Progenitor cell of endocrine pancreas (in vitro differentiated cells): ENCODE measurements at places on chromosomes 12 and 14.

DNA sequence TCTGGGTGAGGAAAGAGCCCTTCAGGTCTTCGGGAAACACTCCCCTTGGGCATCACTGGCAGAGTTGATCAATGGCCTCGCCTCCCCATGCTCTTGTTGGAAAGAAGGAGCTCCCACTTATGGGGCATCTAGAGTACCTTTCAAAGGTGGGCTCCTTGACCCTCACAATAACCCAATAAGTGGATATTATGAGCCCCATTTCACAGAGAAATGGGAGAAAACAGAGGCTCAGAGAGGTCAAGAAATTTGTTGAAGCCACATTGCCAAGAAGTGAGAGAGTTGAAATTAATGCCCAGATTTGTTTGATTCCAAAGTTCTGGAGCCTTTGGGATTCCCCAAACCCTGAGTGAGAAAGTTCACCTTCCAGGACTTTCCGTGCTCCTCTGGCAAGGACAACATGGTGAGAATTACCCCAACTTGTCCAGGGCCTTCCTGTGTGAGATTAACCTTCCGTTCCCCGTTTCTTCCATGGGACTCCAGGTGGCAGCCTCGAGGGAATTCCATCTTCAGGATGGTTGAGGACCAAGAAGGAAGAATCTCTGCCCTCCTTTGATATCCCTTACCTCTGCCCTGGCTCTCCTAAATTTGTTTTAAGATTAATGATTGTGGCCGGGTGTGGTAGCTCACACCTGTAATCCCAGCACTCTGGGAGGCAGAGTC lies 7.5 kb upstream of the CHD4 start:
- DNase-seq = no peak

- DNase-seq = no peak
Measured at GRCh38 chr12:101772012-101772775, 32.9 kb upstream of the SYCP3 start.

DNA sequence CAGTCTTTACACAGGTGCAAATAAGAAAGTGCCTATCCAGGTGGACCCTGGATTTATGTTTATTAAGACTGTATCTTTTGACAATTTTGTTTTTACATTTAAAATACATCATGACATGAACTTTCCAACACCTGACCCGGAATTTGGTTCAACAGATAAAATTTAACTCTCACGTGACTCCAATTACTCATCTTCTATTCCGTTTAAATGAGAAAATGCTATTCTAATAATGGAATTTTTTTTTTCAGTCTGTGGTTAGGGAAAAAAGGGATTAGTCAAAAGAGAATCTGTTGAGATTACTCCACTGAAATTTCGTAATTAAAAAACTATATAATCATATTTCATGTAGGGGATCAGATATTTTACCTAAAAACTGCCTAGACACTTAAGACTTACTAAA lies 11.1 kb downstream of the VPS37B start:
- DNase-seq = no peak

GRCh38 chr14:93720981-93721483 lies 67.3 kb downstream of the PRIMA1 start:
- DNase-seq = no peak

- DNase-seq = no peak
Measured at GRCh38 chr14:68426661-68427549, 366.0 kb downstream of the ZFP36L1 start.

GRCh38 chr12:92778525-92778924 lies 75.7 kb downstream of the PLEKHG7 start:
- no peak for DNase-seq

GRCh38 chr12:131902332-131903241 lies 8.2 kb downstream of the ULK1 start:
- no peak for DNase-seq

GRCh38 chr12:43079476-43079875 lies 472.5 kb downstream of the ADAMTS20 start:
- DNase-seq = no peak

DNA sequence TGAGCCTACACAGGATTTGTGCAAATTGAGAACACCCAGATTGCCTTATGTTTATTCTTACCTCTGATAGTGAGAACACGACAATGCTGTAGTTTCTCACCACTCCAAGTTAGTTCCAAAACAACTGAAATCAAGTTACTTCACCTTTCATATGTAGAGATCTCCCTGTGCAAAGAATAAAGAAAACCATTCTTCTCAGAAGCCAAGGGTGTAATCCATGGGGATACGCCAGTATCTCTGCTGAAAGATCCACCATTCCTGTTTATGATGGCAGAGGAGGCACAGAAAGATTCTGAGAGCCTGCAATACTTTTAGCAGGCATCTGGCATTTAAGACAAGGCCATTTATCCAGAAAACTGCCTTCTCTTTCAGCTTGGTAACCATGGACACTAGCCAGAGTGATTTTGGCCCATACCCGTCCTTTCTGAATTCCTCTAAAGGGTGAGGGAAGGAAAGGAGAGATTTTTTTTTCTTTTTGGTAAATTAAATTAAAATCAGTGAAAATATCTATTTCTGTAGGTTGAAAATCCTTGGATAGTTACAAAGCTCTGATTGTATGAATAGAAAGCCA lies 355.4 kb upstream of the FAR2 start:
- no peak for DNase-seq

- no peak for DNase-seq
Measured at GRCh38 chr12:106128585-106129328, 10.0 kb downstream of the NUAK1 start.

- DNase-seq = no peak
Measured at GRCh38 chr12:25187781-25188180, 7.2 kb downstream of the DNAI7 start.

- no peak for DNase-seq
Measured at GRCh38 chr14:50334211-50334610, 22.1 kb downstream of the DMAC2L start.

DNA sequence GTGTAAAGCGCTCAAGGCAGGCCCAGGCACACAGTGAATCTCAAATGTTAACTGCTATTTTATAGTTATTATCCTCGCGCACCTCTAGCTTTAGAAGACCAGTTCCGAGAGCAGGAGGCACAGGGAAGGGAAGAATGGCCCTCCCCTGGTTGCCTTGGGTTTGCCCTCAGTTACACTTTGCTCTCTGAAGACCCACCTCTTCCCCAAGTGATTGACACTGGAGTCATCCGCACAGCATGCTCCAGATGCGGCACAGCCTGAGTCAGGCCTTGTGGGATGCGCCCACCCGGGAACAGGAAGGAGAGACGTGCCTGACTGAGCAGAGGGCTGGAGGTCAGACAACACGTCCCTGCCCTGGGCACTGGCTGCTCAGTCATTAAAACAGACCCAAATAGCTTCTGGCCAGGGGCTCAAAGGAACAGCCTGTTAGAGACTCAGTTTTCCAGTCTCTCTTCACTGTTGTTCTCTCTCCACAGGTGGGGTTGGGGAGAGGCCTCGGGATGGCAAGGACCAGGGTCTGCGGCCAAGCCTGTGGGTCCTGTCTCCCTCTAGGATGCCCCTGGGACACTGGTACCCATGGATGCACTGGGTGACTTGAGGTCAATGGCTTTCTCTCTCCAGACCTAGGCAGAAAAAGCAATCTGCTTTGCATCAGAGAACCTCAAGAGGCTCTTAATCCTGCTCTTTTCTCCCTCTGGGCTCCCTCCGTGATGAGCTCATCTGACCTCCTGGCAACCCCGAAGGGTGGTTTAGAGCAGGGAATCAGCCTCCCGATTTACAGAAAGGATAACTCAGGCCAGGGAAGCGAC lies 13.6 kb upstream of the MLXIP start:
- no peak for DNase-seq

DNA sequence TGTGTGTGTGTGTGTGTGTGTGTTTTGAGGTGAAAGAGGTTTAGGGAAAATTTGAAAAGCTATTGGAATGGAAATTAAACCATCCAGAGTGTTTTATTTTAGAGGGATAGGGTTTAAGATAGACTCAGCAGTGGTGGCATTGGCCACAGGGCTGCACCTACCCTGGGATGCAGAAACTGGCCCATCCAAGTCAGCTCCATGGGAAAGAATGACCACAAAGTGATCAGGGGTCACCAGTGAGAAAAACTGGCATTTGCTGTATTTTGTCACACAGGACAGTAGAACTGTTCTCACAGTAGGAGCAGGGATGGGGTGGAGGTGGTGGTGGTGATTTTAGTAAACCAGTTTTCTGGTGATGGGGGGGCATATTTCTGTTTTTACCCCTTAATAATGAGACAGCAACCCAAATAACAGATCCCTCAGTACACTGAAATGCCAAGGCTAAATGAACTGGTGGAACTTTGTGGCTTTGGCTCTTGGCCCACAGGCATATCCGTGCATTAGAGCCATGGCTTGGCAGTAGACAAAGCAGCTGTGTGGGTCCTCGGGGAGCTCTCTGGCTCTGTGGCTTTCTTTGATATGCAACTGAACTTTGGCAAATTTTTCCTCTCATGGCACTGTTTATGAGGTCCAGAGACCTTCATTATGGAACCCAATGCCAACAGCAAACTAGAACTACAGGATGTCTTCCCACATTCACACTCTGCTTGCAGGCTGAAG lies 348.3 kb downstream of the ZFP36L1 start:
- no peak for DNase-seq

DNA sequence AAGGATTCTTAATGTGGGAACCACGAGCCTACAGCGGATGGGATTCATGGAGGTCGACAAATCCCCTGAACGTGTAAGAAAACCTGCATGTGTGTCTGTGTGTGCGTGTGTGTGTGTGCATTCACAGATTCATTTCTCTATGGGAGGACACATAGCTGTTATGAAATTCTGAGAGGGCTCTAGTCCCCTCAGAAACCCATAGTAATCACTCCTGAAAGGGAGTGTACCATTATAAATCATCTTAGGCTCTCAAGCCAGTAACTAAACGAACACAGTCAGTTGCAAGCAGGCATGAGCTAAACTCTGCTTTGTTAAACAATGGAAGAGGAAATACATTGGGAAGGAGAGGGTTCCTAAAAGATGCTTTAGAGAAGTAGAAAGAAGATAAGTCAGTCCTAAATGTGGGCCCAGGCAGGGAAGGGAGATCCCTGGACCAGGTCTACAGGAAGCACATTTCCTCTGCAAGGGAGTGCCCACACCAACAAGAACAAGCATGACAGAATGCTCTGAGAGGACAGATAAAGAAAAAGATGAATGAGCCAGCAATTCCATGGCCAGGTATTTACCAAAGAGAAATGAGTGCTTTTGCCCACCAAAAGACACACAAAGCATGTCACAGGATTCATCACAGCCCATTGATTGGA lies 91.3 kb downstream of the ITPR2 start:
- no peak for DNase-seq

GRCh38 chr14:102545461-102546265 lies 36.1 kb upstream of the ANKRD9 start:
- DNase-seq = no peak

- DNase-seq = no peak
Measured at GRCh38 chr12:1507308-1507707, 87.1 kb downstream of the FBXL14 start.

- no peak for DNase-seq
Measured at GRCh38 chr12:124030008-124030407, 57.0 kb downstream of the ZNF664 start.

DNA sequence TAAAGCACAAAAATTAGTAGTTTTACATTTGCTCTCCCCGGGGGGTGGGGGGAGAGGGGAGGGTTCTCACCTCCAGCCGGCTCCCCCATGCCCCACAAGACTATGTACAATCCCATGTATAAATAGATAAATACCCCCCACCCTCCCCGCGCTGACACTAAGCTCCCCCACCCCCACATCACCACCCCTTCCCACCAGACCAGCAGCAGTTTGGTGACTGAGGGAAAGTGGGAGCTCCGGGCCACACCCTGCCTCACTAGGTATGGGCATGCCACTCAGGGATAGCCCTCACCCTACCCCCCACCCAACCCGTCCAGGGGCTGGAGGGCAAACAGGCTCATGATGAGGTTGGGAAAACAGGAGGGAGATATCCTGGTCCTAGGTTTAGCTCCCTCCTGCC lies 1.9 kb upstream of the PRKAG1 start:
- DNase-seq = no peak

DNA sequence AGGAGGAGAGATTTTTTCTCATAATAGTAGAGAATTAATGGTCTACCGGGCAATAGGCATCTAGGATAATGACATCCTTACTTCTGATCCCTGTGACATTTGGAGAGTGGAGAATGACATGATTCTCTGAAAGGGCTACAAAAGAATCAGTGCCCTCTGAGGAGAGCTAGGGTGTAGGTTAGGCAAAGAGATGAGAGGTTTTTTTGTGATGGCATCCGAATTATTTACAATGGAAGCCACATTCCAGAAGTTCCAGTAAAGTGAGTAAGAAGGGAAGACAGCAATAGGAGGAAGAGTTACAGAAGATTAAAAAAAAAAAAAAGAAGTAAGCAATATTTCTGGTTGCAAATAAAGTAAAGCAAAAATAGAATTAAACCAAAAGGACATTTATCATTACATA lies 478.0 kb downstream of the RMST start:
- no peak for DNase-seq

DNA sequence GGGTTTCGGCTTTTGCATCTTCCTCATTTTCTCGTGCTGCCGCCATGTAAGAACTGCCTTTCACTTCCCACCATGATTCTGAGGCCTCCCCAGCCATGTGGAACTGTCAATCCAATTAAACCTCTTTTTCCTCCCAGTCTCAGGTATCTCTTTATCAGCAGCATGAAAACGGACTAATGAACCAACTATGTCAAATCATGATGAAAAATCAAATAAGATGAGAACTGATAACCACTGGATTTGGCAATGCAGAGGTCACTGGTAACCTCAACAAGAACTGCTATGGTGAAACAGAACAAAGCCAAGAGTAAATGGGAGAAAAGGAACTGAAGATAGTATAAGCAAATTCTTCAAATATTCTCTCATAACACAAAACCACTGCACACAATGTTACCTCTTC lies 6.0 kb downstream of the EML5 start:
- no peak for DNase-seq

DNA sequence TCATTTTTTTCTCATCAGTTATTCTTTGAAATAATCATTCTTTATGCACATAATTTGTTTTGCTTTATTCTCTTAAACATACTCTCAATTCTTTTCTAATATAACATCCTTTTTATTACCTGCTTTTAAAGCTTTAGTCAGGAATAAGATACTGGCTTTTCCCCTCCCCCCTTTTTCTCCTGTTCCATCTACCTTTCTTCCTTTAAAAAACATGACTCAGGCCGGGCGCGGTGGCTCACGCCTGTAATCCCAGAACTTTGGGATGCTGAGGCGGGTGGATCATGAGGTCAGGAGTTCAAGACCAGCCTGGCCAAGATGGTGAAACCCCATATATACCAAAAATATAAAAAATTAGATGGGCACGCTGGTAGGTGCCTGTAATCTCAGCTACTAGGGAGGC lies 25.4 kb downstream of the HIF1A start:
- DNase-seq = no peak

DNA sequence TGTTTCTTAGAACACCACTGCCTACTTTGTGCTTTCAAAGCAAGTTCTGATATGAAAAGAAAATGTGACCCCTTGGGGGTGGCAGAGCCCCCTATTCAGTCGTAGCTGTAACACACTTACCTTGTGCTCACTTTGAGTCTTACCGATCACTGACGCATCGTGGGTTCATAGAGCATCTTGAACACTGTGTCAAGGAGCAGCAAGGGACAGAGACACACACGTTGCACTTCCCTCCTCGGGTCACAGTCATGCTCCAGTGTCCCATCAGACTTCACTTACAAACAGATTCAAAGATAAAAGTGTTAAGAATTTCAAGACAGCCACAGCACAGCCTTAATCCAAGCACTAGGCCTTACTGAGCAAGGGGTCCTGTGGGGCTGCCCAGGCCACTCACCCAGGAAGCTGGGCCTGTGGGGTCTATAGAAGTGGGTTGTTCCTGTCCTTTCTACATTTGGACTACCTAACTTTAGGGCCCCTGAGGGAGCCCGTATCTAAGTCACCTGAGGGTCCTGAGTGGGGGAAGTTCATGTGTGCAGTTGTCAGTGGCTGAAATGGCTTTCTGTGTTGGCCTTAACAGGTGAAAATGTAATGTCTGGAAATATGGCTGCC lies 75.4 kb upstream of the BDKRB2 start:
- no peak for DNase-seq
